ENCODE measurements at places on chromosomes 3 and 15.

- no peak for DNase-seq
Observed at GRCh38 chr3:177590826-177591225, 393.5 kb upstream of the TBL1XR1 start.

GRCh38 chr3:154625756-154626155, 195.8 kb upstream of the GPR149 start:
- no peak for DNase-seq

GRCh38 chr15:35305946-35306345, 220.9 kb upstream of the NANOGP8 start:
- no peak for DNase-seq

- no peak for DNase-seq
Observed at GRCh38 chr3:179189759-179190158, 41.6 kb downstream of the PIK3CA start.

GRCh38 chr15:96538491-96538890, 208.0 kb downstream of the NR2F2 start:
- no peak for DNase-seq

DNA sequence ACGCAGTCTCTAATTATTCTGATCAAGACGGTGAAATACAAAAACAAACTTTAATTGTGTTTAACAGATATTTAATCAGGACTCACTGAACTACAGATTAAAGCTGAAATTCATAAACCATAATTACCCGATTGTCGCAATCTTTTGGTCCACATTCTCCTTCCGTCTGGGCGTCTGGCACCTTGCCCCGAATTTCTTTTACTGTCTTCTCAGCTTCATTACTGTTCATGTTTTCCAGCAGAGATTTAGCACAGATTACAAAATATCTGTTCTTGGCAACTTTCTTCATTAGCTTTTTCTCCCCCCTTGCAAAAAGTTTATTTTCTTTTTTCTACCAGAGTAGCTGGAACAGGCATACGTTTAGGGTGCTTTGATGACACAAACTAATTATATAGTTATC, 271.4 kb downstream of the TIGIT start:
- DNase-seq = no peak

Measured in natural killer cell treated with Interleukin-12 subunit alpha and Interleukin-12 subunit beta and Interleukin-15 and Interleukin-18, amount 100 ng/mL, for 72 hours (primary cell).